ENCODE measurements at places on chromosomes 3 and 15.

- DNase-seq, result no peak
These were observed 146.2 kb upstream of the DPH6 start for GRCh38 chr15:35691891-35692867.

GRCh38 chr15:55241891-55242290 lies 45.1 kb upstream of the RSL24D1 start:
- no peak for DNase-seq

DNA sequence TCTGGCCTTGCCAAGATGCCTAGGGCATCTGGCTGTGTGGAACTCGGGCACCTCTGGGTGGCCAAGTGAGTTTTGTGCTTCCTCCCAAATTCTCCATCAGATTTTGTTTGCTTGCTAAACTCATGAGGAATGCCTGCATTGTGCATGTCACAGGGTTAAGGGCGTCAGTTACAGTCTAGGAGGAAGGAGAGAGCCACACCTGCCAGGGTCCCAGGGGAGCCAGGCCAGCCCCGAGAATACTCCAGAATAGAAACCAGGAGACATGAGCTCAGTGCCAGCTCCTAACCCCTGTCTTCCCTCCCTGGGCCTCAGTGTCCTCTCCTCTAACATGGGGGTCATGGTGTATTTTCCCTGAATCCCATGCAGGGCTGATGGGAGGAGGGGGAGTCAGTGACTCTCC lies 22.0 kb upstream of the SKOR1 start:
- no peak for DNase-seq

DNA sequence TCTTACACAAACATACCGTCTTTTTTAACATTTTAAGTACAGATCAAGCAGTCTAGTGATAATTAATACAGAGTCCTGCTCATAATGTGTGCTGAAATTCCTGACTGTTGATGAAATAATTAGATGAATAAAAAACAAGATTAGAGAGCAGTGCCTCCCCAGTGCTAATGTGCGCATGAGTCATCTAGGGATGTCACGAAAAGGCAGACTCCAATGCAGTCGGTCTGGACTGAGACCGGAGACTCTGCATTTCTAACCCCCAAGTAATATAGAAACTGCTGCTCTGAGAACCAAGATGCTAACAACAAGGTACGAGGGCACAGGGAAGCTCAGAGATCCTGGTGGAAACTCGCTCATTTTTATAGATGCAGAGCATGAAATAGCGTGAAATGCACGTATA lies 61.4 kb downstream of the COL8A1 start:
- DNase-seq, result no peak

- peak; percentile 81 for DNase-seq
These were observed 276.6 kb downstream of the RPLP1 start for GRCh38 chr15:69729167-69729748.

GRCh38 chr15:46014532-46014931 lies 379.7 kb downstream of the SQOR start:
- DNase-seq, result no peak

GRCh38 chr3:169667166-169668071 lies 3.9 kb upstream of the MECOM start:
- DNase-seq, result no peak

GRCh38 chr3:151901644-151902285 lies 28.3 kb downstream of the SUCNR1 start:
- DNase-seq, result no peak

DNA sequence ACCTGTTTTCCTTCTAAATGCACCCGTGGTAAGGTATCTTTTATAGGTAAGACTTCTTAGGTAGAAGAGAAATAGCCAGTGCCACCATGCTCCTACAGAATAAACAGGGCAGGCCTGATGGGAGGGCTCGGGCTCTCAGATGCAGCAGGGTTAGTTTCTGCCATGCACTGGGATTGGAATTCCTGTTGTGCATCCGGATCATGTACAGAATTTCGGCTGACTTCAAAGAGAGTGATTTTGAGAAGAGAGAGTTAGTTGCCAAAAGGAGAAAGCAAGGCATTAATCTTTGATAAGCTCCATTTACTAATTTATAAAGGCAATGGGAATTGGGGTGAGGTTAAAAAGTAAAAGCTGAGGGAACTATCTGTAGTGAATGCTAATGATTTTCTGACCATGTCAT lies 211.2 kb downstream of the WDR72 start:
- no peak for DNase-seq

DNA sequence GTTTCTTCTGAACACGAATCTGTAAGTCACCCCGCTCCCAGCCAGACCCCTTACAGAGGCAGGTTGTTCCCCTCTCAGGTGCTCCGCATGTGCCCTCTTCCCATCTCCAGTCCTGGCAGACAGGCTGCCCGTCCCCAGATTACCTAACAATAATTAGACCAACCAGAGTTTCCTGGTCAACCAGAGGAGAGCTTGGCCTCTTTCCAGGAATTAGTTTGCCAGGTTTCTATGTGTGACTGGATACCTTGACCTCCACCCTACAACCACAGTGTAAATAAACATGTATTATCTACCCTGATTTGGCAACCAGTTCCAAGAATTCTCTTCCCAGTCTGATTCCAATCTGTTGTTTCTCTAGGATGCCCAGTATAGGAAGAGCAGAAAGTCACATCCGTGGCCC lies 178.0 kb upstream of the UMPS start:
- DNase-seq, result no peak

GRCh38 chr3:96931119-96931862 lies 116.9 kb downstream of the EPHA6 start:
- DNase-seq, result no peak

GRCh38 chr3:134072881-134073582 lies 43.3 kb upstream of the SLCO2A1 start:
- no peak for DNase-seq

DNA sequence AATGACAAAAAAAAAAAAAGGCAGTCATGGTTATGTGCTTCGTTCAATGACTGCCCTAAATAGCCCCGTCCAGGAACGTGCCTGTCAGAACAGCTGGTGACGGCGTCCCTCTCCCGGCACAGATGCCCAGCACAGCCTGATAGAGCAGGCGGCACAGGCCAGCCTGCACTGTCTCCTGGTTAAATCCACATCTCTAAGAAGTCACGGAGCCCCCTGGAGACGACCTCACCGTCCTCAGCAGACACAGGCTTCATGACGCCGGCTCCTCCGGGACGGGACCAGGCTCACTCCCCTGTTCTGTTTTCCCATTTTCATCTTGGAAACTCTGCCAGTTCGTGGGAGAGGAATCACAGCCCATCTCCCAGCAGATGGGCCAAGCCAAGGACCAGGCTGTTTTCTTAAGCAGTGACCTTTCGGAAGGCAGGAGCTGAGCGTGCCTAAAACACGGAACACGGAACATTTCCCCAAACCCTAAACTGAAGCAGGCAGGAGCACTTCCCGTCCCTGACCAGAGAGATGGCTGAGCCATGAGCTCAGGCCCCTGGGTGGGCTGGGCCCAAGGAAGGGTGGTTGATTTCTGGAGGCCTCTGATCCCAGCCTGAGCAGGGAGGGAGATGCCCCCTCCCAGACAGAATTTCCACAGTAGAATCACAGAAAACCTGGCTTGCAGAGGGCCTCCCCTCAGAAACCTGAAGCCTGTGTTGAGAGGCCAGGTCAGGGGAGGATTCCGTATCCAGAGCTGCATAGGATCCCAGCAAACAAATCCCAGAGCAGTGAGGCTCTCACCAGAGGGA lies 35.9 kb downstream of the ADCY5 start:
- no peak for DNase-seq

DNA sequence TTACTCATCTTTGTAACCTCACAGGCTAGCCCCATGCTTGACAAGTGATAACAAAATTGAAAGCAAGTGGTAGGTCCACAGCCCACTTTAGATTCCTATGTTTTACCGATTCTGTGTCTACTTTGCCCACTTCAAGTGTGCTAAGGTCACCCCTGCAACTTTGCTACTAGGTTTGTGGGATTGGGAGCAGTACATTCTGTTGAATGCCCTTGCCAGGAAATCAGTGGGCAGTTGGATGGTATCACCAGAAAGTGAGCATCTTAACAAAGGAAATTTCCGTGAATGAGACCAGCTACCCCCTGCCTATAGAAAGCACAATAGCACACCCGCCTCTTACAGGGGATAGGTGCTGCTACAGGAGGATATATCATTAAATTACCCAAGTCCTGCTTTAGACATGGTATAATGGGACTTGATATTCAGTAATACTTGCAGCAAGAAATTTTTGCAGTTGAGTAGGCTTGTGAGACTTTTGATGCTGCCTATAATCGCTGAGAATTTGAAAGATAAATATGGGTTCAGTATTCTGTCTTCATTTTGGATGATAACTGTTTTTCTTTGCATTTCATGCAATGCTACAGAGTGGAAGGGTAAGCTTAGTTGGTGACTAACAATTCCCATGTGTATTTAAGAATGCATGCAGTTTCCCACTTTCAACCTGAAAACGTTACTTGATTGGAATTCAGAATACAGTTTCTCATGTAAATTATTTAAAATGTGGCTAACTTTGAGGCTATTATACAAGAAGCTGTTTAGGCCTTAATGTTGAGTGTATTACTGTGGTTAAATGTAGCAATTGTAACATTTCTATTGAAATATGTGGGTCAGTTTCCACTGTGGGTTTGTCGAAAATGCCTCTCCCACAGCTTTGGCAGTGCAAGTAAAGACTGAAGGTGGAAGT lies 9.5 kb downstream of the EBLN2 start:
- DNase-seq, result no peak

- DNase-seq, result no peak
These were observed at the start of gene GNB5 for GRCh38 chr15:52191207-52191606. GNB5 (minus strand) TSS chr15:52191392; CDS start chr15:52184676, 6,716 bp downstream.

DNA sequence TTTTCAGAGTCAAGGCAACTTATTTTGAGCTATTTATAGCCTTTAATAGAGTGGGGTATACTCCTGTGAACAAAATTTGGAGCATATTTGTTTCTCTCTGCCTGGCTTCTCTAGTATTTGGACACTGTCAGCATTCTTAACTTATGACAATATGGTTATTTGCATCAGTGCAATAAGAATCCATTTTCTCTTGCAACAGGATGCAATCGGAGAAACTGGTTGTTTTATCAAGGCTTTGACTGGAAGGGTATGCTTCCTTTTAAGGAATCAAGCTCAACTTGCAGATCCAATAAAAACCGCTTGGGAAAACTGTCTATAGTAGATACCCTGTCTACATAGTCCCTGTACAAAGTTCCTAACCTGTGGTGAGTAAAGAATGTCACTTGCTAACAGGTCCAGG lies 106.7 kb downstream of the DPH6 start:
- DNase-seq, result no peak

DNA sequence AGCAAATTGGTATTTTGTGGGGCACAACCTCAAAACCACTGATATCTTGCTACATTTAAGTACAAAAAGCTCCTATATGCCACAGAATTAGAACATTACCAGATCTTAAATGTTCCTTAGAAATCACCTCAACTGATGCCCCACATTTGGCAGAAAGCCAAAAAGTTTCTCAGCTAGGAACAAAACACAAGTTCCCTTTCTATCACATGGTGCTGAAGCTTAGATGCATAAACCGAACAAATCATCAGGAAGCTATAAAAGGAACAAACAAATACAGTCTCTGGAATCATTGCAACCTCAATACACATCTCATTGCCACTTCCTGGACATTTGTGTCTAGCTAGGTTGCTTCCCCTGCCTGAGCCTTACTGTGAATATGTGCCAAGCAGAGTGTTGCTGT lies 492.6 kb downstream of the LPP start:
- DNase-seq, result no peak

GRCh38 chr15:87496795-87497194 lies 759.7 kb downstream of the NTRK3 start:
- DNase-seq, result no peak

DNA sequence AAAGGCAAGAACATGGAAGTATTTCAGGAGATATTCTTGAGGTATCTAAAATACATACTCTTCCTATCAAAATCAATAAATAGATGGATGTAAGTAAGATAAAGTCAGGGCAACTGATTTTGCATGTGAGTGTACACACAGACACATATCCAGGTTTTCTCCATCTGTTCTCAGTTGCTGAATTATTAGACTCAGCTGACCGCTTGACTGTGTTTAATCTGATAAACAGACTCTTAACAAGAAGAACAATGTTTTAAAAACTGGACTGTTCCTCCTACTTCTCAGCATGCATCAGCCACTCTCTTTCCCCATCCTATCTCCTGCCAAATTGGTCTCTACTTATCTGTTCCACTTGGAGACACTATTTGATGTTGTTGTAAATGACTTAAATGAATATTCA lies 73.5 kb downstream of the GOLGA8G start:
- no peak for DNase-seq

DNA sequence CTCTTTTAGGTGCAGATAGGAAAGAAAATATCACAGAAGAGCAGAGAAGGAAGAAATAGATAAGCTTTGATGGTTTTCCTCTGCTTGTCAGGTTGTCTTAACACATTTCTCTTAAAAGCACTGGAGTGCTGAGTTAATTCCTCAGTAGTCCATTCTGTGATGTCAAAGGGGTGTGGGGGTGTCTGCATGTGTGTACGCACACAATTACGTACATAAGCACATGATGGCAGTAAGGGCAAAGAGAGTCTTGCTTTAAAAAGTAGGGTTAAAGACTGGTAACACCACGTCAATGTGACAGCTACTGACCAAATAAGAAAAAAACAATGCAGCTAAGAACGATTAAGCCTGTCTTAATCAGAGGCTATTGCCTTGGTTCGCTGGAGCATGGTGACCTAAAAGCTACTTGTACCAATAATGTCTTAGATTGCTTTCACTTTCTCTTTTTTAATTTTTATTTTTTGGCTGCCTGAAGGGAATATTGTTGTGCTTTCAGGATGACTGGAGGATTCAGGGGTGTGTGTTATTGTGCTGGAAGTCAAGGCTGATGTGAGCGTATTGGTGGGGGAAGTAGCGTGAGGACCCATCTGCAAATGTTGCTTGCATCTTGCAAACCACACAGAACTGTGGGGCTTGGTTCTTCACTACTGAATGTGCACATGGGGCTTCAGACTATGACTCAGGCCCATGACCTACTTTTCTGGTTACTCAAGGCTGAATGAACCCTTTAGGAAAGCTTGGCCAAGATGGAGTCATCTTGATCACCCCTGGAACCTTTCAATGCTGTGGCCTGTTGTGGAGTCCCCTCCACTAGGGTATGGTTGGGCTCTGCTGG lies 417.8 kb upstream of the TPM1 start:
- no peak for DNase-seq

DNA sequence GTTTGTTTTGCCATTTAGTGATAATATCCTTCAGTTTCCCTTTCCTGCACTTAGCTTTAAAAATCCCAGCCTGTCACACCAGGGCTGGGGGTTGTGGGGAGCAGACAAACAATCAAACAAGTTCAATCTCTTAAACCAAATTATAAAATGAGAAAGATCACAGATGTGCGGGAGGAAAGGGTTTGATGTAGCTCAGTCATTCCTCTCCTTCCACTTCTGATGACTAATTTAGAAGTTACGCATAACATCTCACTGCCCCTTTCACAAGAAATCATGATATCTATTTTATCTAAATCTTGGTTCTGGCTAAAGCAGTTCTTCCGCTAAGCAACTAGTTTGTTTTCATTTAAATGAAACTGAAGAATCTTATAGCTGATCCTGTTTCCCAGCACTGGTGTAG lies 34.1 kb upstream of the ATG7 start:
- DNase-seq, result no peak

- no peak for DNase-seq
These were observed at the start of gene P2RY13 for GRCh38 chr3:151329363-151329762. P2RY13 (minus strand) TSS chr3:151329549; CDS start chr3:151329528, 21 bp downstream.

All from CD4-positive, alpha-beta T cell (primary cell).